ENCODE measurements at places on chromosomes 3 and 15.
A peak's percentile ranks its signal among the peaks of the same experiment; 100 is the strongest.

DNA sequence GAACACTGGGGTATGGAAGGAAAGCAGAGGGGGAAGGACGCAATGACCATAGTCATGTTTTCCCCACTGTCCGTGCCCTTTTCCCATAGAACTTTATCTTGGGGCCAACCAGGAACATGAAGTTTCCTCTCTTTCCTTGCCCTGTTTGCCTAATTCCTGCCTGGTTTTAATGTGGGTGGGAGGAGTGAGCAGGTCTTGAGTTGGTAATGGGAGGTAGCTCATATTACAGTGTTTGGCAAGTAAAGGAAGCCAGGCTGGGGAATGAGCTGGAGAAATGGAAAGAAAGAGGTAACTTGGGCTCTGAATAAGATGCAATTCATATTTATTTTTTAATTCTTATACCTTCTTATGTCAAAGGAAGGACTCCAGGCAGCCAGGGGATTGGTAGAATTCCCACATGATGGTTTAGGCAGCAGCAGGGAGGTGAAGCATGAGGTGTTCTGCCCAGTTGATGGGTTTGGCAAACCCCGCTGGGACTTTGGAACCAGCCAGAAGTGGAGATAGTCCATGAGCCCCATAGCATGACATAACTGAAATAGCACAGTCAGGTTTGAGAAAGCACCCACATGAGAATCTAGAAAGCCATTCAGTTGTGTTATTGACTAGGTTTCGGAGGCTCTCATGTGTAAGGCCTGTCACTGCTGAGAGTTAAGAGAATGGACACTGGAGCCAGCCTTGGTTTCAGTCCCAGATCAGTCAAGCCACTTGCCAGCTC, 60.0 kb downstream of the CCK start:
- DNase-seq: no peak

DNA sequence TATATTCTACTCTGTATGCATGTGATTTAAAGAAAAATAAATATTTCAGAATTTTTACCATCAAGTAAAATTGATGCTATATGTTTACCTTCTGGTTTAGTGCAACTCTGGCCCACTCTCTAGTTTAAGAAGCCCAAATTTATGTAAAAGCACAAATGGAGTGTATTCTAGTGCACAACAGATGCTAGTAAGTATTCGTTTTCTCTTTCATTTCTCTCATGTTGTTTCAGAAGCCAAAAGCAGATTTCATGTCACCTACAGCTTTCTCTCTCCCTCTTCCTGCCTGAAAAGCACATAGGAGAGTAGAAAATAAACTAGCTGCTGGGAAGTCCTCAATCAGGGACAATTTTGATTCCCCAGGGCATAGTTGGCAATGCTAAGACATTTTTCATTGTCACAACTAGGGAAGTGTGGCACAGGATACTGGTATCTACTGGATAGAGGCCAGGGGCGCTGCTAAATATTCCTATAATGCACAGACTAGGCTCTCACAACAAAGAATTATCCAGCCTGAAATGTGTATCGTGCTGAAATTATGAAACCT, 147.4 kb upstream of the ARHGEF26 start:
- DNase-seq: no peak

- no peak for DNase-seq
Observed at GRCh38 chr3:79953591-79954101, 185.8 kb upstream of the ROBO1 start.

GRCh38 chr3:159803459-159803858, 185.2 kb upstream of the IL12A start:
- no peak for DNase-seq

- DNase-seq: no peak
Observed at GRCh38 chr15:101024073-101024695, 105.0 kb downstream of the LRRK1 start.

- DNase-seq: no peak
Observed at GRCh38 chr15:43896543-43896942, 69.7 kb downstream of the WDR76 start.

DNA sequence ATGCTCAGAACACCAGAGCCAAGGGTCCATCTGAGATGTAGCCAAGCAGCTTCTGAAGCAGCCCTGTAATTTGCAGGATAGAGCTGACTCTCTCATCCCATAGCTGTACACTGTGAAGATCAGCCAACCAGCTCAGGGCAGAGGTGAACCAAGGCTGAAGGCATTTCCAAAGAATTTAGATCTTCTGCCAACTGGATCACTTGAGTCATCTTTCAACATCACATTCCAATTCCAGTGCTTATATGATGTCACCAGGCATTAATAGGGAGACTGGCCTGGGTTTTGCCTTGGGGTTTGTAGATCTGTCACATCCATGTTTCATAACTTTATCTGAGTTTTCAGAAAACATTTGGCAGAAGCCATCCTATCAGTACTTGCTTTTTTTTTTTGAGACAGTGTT, 98.2 kb downstream of the NR2F2 start:
- peak; percentile 57 for DNase-seq

GRCh38 chr3:53193466-53194209, 32.6 kb downstream of the PRKCD start:
- DNase-seq: no peak

DNA sequence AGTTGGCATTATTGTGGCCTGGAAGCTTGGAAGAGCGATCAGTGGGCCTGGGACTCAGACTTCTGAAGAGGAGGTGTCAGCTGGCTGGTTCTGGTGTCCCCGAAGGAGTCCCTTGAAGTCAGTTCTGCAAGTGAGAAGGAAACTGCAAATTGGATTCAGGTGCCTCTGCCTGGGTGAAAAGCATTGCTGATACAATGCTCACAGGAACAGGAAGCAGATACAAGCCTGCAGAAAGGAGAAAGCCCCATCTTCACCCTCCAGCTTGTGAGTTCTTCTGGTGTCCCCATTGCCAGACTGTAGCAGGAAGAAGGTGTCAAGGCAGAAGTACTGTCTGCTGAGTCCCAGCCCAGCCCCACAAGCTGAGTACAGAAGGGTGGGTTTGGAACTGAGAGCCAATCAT, 271.3 kb downstream of the PLOD2 start:
- no peak for DNase-seq

GRCh38 chr3:139482206-139482605, 5.9 kb upstream of the RBP2 start:
- no peak for DNase-seq

GRCh38 chr3:181210275-181210674, 220.7 kb upstream of the DNAJC19 start:
- DNase-seq: no peak

DNA sequence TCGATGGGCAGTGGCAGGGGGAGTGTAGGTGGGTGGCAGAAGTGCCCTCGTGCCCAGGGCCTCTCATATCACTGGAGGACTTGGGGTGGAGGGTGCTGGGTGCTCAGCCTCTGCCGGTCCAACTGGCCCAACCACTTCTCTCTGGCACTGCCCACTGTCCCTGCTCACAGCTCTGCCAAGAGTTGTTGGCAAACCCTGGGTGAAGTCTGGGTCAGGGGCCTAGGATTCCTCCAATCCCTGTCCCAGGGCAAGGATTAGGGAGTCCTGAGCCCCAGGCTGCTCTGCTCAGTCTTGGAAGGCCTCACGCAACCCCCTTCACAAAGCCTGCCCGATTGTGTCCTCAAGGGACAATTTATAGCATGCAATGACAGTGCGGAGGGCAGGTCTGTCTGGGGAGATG, 5.2 kb upstream of the PRKCD start:
- DNase-seq: no peak

DNA sequence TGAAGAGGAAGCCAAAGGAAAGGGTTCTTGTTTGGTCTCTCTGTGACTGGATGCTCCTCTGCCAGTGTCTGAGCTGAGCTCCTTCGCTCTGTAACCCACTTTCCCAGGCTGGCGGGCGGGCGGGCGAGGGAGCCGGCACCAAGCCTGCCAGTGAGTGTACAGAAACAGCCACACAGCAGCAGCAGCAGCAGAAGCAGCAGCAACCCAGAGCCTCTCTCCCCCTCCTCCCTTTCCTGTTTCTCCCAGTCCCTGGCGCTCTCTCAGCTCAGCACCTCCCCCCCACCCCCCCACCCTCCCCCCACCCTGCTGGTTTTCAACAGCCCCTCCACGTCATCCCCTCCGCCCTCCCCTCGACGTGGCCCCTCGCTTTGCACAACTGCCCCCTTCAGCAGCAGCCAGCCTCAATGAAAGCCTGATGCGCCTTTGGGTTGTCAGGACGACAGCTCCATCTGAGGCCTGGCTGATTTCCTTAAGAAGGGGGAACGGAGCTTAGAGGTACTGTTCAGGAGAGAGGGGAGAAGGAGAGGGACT, at the start of gene LSAMP:
LSAMP (minus strand) TSS at position 177 of the 531 bp plus-strand sequence.
- no peak for DNase-seq

GRCh38 chr15:37793851-37794250, 140.6 kb upstream of the TMCO5A start:
- no peak for DNase-seq

GRCh38 chr3:126054870-126055269, 29.1 kb downstream of the SLC41A3 start:
- no peak for DNase-seq

DNA sequence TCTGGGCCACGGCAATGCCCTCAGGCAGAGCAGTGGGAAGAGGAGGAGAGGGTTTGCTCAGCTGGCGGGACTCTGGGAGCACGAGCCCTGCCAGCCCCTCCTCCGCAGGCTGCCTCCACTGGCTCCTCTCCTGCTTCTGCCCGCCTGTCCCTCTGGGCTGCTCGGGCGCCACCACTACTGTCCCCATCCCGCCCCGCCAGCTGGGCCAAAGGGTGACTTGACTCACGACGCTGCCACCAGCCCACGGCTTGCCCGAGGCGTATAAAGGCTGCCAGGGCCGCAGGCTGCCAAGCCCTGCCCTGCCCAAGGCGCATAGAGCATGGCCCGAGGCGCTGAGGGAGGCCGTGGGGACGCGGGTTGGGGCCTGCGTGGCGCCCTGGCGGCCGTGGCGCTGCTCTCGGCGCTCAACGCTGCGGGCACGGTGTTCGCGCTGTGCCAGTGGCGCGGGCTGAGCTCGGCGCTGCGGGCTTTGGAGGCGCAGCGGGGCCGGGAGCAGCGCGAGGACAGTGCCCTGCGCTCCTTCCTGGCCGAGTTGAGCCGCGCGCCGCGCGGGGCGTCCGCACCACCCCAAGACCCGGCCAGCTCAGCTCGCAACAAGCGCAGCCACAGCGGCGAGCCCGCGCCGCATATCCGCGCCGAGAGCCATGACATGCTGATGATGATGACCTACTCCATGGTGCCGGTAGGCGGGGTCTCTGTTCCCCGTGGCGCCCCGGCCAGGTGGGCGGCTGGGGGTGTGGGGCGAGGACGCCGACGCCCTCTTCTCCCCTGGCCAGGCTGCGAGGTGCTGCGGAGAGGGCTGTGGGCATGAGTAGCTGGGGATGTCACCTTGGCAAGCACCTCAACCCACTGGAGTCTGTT, at the start of gene GLDN:
GLDN (plus strand) TSS at position 290 of the 861 bp plus-strand sequence; CDS start at position 320, 30 bp downstream.
- no peak for DNase-seq

DNA sequence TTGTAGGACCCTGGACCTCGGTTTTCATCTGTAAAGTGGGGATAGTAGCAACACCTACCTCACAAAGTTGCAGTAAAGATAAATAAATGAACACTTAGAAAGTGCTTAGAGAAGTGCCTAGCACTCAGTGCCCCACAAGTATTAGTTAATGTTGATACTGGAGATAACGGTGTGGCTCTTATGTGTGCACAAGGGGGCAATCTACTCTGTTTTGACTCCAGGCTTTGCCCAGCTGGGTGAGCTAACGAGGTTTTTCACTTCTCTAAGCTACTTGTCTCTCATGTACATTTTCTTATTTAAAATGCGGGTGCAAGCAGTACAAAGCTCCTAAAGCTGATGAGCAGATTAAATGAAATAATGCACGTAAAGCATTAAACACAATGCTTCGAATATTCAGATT, 193.5 kb upstream of the ICE2 start:
- DNase-seq: no peak

DNA sequence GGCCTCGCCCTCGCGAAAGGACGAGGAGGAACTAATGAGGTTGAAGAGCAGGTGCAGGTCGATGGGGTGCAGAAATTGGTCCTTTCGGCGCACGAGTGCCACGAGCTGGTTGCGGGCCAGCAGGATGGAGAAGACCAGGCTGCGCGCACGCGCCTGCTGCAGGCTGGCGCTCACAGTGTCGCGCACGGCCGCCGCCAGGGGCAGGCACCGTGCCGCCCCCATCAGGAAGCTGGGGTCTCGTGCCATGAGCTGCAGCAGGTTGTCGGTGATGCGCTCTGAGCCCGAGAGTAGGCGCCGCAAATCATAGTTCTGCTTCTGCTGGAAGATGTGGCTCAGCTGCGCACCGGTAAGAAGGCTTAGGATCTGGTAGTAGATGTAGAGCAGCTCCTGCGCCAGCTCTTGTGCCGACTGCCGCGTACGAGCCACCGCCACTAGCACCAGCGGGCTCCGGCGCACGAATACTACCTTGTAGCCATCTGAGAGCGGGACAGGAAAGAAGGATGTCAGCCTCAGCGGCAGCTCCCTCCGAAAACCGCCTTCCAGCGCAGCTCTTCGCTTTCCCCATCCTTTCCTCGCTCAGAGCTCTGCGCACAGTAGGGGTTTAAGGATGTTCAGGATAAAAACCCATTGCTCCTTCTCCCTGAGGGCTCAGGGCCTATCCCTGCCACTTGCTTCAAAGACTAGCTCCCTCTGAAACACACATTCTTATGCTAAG, 6.9 kb upstream of the MST1R start:
- DNase-seq: no peak

GRCh38 chr15:75034615-75035014, 11.2 kb downstream of the PPCDC start:
- DNase-seq: no peak

GRCh38 chr15:42511007-42511391, 15.6 kb downstream of the SNAP23 start:
- no peak for DNase-seq
